Activated CD4-positive, alpha-beta T cell treated with anti-CD3 and anti-CD28 coated beads, Interleukin-2, amount 10 ng/mL, durations not matched to agents 24 days and 14 days (primary cell): ENCODE measurements at places on chromosomes 7 and 10. TPM values are rescaled to one million over a fixed set of nuclear protein-coding genes. Genes with fewer than 3 reads are reported as not detected.

The MMP21 gene
- 0.14 TPM in 1 of 2 replicates, not detected in the other for total RNA-seq

The FFAR4 gene
- total RNA-seq: not detected in 2 replicates

The AQP1 gene
- total RNA-seq: not detected in 2 replicates

The CCL26 gene
- not detected in 2 replicates for total RNA-seq

The STK31 gene
- total RNA-seq: 0.17 TPM in 1 of 2 replicates, not detected in the other

The EBF3 gene
- total RNA-seq: not detected in 2 replicates

The ZCCHC24 gene
- 0.66 and 1.4 TPM in 2 replicates for total RNA-seq

The TFR2 gene
- 20.7 and 21.2 TPM in 2 replicates for total RNA-seq

The HDAC9 gene
- total RNA-seq: 2.9 and 3.0 TPM in 2 replicates

The TEX47 gene
- not detected in 2 replicates for total RNA-seq
